Anterior cingulate cortex (tissue), 58 donors: ENCODE measurements at places on chromosomes 16 and 17.

- DNase-seq: no peak
These were observed 6.1 kb downstream of the HROB start for GRCh38 chr17:44147812-44148211.

GRCh38 chr17:37478187-37478586 lies 11.5 kb upstream of the DUSP14 start:
- no peak for DNase-seq

GRCh38 chr16:88448461-88449266 lies 4.4 kb upstream of the ZFPM1 start:
- no peak for DNase-seq

GRCh38 chr17:35949401-35949800 lies 5.9 kb upstream of the LYZL6 start:
- DNase-seq: no peak

DNA sequence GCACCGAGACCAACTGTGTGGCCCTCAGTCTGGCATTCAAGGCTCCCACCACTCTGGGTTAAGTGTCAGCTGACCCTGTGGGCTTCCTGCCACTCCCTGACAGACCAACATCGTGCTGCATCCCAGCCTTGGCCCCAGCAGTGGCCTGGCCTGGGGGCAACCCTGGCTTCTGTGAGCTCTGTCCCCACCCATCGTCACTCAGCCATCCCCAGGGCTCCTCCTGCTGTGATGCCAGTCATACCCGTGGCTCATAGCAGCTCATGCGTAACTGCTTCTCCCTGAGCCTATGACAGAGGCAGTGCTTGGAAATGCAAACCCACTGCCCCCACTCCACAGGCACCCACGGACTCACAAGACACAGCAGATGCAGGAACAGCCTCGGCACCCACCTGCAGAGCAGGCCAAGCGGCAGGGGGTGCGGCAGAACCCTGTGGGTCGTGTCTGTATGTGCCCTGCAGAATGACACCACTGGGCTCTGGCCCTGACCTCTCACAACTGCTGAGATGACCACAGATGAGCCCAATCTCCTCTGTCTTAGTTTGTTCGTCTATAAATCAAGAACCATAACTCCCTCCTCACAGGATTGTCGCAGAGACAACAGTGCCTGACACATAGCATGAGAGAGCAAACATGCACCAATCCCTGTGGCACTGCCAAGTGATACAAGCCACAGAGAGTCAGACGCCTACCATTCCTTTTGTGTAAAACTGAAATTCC lies 26.6 kb downstream of the PIEZO1 start:
- DNase-seq: no peak

DNA sequence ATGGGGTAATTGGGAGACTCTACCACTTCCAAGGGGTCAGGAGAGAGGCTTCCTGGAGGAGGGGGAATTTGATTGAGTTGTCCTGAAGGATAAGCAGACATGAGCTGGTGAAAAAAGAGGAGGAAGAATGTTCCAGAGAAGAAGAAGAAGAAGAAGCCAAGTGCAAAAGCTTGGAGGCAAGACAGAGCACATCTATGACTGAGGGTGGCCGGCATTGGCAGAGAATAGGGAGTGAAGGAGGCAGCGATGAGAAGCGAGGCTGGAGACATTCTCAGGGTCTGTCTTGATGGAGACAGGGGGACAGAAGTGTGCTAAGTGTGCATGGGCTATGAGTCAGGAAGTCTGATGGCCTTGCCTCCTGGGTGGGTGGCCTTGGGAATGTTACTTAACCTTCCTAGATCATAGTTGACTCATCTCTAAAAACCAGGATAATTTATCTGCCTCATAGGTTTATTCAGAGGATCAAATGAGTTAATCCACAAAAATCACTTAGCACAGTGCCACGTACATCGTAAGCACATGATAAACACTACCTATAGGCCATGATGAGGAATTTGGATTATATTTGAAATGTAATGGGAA lies 171.7 kb downstream of the ABCC12 start:
- DNase-seq: no peak

- DNase-seq: no peak
These were observed 48.7 kb upstream of the SEC14L1 start for GRCh38 chr17:77092025-77092424.

DNA sequence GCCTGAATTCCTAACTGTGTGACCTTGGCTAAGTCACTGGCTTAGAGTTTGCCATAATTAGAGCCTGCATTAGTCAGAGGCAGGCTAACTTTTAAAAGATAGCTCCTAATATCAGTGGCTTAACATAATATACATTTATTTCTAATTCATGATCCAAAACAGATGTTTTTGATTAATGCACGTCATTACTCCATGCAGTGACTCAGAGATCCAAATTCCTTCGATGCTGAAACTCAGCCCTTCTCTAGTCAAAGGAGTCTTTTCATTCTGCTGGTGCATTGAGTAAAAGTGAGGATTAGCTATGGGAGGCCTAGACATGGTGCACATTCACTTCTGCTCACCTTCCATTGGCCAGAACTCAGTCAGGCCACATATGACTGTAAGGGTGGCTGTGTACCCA lies 49.8 kb downstream of the IRX3 start:
- DNase-seq: no peak

DNA sequence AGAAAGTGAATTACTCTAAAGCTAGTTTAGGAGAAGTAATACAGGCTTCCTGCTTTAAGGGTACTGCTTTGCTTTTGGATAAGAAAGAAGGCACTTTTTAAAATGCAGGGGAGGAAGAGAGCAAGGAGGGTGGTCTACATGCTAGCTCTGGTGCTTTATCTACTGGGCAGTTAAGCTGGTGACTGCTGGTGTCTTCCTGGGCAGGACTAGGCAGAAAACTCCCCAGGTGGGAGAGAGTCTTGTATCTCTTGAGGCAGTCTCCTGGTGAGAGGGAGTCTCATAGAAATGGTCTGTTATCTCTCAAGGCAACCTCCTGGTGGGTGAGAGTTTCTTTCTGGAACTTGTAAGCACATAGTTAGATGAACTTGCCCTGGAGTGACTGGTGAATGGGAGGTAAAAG lies 953.9 kb upstream of the GOT2 start:
- no peak for DNase-seq

DNA sequence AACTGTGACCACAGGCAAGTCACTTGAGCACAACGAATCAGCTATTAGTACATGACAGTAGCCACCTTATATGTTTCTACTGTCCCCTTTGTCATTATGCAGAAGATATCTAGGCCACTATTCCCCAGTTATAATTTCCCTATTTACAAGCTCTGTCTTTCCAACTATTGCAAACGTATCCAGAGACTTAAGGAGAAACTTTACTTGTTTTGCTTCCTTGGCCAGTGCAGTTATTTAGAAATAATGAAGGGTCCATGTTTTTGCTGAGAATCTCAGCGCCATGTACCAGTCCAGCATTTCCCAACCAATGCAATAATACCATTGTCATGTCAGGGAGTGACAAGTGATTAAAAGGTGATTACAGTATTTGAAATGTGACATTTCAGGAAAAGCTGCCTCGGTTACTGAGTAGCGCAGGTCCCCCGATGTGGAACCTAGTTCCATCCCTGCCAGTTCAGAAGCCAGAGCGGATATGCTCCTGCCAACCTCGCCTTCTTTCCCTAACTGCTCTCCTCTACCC lies 743 bp downstream of the ZNF624 start:
- no peak for DNase-seq

- no peak for DNase-seq
These were observed 61.8 kb upstream of the ENDOV start for GRCh38 chr17:80352991-80353665.

DNA sequence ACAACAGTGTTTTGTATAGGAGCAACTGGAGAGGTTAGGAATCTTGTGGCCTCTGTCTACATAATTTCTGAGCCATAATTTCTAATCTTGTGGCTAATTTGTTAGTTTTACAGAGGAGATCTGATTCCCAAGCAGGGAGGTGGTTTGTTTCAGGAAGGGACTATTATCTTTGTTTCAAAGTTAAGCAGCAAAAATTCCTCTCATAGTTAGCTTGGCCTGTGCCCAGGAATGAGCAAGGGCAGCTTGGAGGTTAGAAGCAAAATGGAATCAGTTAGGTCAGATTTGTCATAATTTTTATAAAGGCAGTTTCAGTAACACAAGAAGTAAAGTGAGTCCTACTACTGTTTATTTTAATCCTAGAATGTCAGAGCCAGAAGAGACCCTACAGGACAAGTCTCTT lies 2.0 kb upstream of the RDM1 start:
- DNase-seq: no peak

DNA sequence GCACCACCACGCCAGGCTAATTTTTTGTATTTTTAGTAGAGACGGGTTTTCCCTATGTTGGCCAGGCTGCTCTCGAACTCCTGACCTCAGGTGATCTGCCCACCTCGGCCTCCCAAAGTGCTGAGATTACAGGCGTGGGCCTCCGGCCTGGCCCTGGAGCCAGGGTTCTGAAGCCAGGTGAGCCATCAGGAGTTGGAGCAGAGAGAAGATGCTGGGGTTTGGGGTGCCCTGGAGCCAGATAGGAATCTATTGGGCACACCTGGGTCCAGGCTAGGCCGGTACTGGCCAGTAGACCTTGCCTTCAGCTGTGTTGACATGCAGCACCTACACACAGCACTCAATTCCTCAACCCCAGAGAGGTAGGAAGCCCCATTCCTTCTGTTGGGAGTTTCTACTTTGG lies 5.4 kb upstream of the CD300A start:
- no peak for DNase-seq

DNA sequence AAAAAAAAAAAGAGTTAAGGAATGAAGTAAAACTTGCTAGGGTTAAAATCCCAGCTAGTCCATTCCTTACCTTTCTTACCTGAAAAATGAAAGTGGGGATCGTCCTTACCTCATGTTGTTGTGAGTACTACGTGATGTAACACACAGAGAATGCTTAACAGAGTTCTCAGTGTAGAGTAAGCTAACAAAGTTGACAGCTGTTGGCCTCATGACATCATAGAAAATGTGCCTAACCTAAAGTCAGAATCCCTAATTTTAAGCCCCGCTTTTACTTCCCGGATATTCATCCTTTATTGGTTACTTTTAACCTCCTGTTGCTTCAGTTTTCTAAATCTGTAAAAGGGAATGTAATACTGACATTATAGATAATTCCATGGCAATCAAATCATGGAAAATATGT lies 505.8 kb upstream of the HSBP1 start:
- DNase-seq: no peak

DNA sequence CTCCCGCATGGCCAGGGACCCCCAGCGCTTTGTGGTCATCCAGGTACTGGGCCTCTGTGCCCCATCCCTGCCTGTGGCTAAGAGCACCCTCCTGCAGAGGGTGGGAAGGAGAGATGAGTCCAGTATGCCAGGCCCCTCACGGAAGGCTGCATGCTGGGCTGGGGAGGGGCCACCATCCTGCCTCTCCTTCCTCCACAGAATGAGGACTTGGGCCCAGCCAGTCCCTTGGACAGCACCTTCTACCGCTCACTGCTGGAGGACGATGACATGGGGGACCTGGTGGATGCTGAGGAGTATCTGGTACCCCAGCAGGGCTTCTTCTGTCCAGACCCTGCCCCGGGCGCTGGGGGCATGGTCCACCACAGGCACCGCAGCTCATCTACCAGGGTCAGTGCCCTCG lies 3.7 kb downstream of the MIEN1 start:
- no peak for DNase-seq

DNA sequence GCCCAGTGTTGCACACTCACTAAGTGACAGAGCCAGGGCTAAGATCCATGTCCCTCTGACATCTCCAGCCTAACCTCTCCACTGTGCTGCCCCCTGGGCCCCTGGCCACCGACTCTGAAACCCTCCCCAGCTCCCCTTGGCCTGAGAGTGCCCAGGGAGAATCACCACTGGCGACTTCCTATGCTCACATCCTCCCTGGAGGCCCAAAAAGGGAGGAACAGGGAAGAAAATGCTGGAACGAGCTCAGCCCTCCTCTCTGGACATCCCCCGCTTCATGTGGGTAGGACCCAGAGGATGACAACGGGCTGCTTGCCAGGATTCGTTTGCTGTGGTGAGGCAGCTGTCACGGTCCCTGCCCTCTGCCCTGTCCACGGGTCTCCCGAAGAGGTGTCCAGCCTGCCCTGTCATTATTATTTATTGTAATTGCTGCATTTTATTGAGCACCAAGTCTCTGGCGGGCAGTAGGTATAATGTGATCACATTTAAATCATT lies 153.5 kb upstream of the RPL38 start:
- no peak for DNase-seq

DNA sequence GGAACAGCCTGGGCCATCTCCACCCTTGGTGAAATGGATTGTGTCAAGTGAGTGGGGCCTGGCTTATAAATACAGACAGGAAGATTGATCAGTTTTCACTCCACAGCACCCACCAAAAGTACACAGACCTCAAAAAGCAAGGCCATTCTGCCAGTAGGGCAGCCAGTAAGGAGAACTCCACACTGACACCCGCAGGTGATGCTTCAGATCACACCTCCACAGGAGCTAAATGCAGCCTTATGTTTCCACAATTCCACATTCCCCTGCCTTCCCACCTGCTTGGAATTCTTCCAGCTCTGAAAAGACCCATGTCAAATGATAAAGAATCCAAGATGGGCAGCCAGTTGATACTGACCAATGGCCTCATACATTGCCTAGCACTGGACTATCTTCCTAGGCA lies 191.1 kb downstream of the ZFHX3 start:
- no peak for DNase-seq

- DNase-seq: no peak
These were observed 19.1 kb downstream of the ZNRF1 start for GRCh38 chr16:75017670-75018525.

GRCh38 chr17:3011891-3012290 lies 51.5 kb downstream of the OR1D5 start:
- no peak for DNase-seq

DNA sequence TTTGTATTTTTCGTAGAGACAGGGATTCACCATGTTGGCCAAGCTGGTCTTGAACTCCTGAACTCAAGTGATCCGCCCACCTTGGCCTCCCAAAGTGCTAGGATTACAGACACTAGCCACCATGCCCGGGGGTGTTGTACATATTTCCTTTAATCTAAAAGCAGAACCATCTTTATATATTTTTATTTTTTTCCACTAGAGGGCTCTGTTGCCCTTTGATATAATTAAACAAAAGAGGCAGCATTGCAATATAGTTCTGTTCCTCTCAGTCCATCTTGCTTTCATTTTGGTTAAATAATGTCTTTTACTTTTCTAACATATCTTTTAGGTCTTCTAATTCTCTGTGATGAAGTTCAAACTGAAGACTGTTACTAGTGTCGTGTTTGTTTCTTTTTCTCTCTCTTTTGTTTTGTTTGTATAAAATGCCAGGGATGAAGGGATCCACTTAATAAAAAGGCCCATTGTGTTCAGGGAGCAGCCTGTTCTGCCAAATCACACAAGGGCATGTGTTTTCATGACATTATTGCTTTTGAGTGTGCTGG lies 23.4 kb downstream of the WWOX start:
- no peak for DNase-seq

DNA sequence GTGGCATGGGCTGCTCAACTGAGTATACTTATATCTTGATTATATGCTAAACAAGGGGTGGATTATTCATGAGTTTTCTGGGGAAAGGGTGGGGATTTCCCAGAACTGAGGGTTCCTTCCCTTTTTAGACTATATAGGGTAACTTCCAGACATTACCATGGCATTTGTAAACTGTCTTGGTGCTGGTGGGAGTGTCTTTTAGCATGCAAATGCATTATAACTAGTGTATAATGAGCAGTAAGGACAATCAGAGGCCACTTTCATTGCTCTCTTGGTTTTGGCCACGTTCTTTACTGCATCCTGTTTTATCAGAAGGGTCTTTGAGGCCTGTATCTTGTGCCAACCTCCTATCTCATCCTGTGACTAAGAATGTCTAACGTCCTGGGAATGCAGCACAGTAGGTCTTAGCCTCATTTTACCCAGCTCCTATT lies 12.0 kb downstream of the PRR11 start:
- no peak for DNase-seq
